G401 (cell line): ENCODE measurements at places on chromosomes 1 and 21. TPM values are rescaled to one million over a fixed set of nuclear protein-coding genes. Genes with fewer than 3 reads are reported as not detected.

The RIPPLY3 gene
- not detected in 2 replicates for total RNA-seq

The SHISAL2A gene
- not detected in 2 replicates for total RNA-seq

The PIK3R3 gene
- 14.3 and 15.8 TPM in 2 replicates for total RNA-seq

The GPR25 gene
- not detected in 2 replicates for total RNA-seq

The LENEP gene
- 0.74 TPM in 1 of 2 replicates, not detected in the other for total RNA-seq

The KRTAP10-4 gene
- not detected in 2 replicates for total RNA-seq

The DENND2C gene
- total RNA-seq: 0.49 and 5.0 TPM in 2 replicates

The SMCP gene
- total RNA-seq: not detected in 2 replicates

The FAAH gene
- 0.43 TPM in 1 of 2 replicates, not detected in the other for total RNA-seq

GRCh38 chr1:211472724-211473123 is 19.2 kb downstream of the RD3 start:
- no peak for DNase-seq

- no peak for DNase-seq
Measured at GRCh38 chr1:4585216-4585615, 69.2 kb upstream of the AJAP1 start.

- DNase-seq: no peak
Measured at GRCh38 chr1:78132948-78133322, 87.2 kb downstream of the GIPC2 start.

GRCh38 chr1:39317111-39317510 is 112.6 kb downstream of the MACF1 start:
- DNase-seq: no peak

- DNase-seq: peak; percentile 56
Measured at GRCh38 chr1:21939650-21940374, 2.7 kb upstream of the HSPG2 start.

DNA sequence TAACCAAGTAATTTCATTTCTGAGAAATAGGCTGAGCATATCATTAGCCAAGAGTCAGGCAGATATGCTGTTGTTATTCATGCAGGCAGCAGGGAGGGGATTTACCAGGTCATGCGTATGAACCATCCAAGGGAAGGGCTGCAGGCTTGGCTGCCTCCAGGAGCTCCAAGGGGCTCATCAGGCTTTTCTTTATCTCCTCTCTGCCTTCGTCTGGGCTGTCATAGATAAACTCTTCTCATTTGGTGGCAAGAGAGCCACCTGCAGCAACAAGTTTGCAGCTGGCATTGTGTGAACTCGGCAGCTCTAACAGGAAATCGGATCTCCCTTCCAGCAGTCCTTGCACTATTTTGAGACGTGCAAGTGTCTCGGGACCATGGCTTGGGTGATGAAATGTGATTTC is 7.5 kb downstream of the CCDC27 start:
- DNase-seq: no peak

DNA sequence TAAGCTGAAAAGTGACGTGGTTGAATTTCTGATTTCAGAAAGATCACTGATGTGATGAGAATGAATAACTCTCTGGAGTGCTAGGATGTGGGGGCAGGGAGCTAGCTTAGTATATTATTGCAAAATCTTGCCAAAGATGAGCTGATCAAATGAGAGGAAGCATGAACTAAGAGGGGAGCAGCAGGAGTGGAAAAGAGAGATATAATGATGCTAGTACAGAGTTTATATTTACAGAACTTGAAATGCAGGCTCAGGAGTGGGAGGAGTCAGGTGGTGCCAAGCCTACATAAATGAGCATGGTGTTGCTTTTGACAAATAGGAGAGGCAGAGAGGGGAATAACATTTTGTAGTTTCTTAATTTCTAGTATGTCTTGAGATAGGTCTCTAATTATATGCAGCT is 38.1 kb upstream of the NBL1 start:
- no peak for DNase-seq

GRCh38 chr1:98690576-98690975 is 29.1 kb downstream of the SNX7 start:
- DNase-seq: no peak

- no peak for DNase-seq
Measured at GRCh38 chr1:31111290-31111951, 45.9 kb upstream of the PUM1 start.

DNA sequence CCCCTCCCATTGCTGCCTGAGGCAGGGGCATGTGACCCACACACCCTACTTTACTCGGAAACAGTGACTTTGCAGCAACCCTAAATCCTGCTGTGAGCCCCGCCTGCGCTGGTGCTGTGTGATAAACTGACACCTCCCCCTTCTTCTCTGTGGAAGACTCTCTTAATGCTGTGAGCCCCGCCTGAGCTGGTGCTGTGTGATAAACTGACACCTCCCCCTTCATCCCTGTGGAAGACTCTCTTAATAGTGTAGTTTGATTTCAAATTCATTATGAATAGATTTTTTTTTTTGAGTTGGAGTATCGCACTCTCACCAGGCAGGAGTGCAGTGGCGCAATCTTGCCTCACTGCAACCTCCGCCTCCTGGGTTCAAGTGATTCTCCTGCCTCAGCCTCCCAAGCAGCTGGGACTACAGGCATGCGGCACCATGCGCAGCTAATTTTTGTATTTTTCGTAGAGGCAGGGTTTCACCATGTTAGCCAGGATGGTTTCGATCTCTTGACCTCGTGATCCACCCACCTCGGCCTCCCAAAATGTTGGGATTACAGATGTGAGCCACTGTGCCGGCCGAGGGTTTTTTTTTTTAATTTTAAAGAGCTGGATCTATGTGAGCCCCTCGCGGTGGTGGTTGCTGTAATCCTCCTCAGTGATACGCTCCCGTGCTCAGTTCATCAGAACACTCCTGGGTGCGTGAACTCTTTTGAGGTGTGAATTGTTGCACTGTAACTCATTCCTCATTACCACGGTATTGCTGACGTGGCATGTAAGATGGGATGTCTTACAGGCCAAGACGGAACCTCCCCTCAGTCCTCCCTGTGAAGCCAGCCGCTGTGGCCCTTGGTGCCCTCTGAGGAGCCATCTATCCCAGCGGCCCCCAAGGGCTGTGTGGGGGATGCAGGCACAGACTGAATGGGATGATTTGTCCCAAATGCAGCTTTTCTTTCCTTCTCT is 60.3 kb downstream of the GALNT2 start:
- no peak for DNase-seq

GRCh38 chr1:78091886-78092285 is 46.1 kb downstream of the GIPC2 start:
- DNase-seq: no peak

DNA sequence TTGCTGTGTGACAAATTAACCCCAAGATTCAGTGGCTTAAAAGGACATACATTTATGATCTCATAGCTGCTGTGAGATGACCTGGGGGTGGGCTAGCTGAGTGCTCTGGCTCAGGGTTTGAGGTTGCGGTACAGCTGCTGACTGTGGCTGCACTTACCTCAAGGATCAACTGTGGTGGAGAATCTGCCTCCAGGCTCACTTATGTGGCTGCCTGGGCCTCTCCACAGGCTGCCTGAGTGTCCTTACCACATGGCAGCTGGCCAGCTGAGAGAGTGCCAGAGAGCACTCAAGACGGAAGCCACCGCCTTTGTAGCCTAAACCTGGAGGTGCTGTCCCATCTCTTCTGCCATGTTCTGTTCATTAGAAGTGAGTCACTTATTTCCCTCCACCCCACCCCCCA is 5.7 kb downstream of the LRRC71 start:
- peak; percentile 18 for DNase-seq

DNA sequence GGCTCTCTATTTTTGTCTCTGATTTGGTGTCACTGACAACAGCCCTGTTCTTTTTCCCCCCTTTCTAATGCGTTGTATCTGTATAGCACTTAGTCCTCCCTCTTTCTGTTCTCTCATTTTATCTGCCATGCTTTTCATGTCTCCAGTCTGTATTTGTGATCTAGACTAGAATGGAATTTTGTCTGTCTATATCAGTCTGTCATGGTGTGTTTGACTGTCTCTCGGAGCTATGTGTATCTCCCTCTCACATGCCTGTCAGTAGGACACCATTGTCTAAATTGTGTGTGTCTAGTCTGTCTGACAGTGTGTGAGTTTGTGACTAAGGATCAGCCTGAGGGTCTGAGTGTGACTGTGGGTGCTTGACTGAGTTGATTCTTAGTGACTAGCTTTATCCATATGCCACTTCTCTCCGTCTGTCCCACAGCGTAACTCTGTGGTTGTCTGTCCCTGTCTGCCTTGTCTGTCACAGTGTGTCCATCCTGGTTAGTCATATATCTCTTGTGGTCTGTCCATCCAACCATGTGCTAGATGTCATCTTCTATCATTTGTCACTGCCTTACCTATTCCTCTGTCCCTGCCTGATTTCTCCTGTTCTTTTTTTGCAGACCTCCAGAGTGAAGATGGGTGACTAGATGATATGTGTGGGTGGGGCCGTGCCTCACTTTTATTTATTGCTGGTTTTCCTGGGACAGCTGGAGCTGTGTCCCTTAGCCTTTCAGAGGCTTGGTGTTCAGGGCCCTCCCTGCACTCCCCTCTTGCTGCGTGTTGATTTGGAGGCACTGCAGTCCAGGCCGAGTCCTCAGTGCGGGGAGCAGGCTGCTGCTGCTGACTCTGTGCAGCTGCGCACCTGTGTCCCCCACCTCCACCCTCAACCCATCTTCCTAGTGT is 1.4 kb upstream of the B4GALT2 start:
- no peak for DNase-seq

- peak; percentile 8 for DNase-seq
Measured at GRCh38 chr1:160954158-160955104, at the start of gene ITLN2. Gene ITLN2 (minus strand): TSS chr1:160954809. CDS start chr1:160954741, 68 bp downstream.

GRCh38 chr1:37734629-37735591 is 30.0 kb downstream of the EPHA10 start:
- DNase-seq: no peak

DNA sequence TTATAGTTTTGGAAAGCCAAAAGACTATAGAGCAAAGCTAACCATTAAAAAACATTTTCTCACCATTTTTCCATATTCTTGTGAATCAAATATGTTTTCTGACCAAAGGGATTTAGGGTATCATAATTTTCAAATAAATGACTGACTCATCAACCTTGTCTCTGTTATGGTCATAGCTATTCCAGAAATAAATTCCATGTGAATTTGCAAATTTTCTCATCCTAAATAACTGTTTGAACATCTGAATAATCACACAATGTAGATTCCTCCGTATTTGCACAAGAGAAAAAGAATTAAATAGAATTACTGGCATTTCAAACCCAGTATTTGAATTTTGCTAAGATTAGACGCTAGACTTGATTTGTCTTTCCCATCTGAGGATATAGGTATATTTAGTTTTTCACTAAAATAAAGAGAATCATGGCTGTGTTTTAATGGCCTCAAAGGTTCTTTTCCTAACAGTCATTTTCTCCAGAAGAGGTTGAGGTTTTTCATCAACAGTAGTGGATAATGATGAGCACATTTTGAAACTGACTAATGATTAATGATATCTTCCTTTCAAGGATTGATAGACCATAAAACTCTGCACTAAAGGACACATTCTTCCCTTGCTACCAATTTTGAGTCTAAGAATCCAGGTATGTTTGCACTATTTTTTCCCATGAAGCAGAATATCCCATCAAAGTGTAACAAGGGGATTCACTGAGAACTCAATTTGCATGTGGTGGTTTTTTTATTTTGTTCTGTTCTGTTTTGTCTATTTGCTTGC is 9.5 kb upstream of the DUSP23 start:
- DNase-seq: no peak

GRCh38 chr1:118154220-118154619 is 30.8 kb downstream of the SPAG17 start:
- DNase-seq: no peak

DNA sequence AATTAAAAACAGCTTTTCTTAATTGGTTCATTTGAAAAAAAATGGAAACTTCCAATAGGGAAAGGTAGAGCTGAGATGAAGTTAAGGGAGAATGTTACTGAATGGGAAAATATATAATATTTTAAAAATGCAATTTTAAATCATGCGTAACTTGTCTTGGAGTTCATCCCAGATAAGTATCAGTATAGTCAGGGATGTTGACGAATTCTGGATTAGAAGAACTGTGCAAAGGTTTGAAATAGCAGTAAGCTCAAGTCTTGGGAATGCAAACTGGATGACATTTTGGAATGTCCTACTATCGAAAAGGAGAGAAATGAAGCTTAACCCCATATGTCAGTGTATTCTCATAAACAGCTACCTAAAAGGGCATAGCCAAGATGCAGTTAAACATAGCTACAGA is 4.0 kb upstream of the ST6GALNAC3 start:
- no peak for DNase-seq

DNA sequence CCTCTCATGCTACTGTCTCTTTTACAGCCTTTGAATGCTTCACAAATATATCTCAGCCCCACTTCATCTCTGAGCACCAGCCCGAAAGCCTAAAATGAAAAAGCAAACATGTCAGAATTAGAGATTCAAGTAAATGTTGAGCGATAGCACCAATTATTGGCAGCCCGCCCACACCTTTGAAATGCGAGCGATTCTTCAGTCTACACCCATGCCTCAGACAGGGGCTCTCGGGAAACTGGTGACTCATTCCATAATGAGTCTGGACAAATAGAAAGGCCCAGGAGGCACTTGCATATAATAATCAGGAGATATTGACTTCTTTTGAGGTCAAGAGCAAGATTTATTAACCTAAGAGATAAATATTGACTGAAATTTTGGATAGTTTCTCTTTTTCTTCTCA is 487.3 kb upstream of the PTBP2 start:
- no peak for DNase-seq

GRCh38 chr1:179353546-179353945 is 12.2 kb upstream of the AXDND1 start:
- no peak for DNase-seq

DNA sequence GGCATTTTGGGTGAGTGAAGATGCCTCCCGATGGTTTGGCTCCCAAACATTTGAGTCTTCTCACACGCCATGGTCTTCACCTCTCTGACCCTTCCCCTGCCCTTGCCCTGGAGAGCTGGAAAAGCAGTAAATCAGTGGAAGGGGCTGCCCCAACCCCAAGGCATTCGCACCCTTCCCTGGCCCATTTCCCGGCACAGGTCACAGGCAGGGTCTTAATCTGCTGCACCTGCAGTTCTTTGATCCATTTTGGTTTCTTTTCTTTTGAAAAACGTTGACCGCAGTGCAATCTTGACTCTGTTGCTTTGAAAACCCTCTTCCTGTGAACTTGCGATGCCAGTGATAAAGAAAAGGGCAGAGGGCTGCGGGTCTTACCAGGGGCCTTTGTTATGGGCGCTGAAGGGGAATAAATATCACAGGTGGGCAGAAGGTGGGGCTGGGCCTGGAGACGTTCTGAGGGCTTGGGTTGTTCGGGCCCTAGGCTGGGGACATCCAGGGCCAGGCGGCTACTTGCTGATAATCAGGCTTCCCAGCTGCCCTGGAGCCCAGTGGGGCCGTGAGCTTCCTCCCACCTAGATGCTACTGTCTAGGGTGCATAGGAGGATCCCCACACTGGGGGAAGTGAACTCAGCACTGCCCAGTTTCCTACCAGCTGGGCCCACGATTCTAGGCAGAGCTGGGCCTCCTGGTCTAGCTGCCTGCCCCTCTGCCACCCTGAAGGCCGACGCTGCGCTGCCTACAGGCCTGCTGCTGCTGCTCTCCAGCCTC is 38.6 kb upstream of the EPS8L3 start:
- no peak for DNase-seq

DNA sequence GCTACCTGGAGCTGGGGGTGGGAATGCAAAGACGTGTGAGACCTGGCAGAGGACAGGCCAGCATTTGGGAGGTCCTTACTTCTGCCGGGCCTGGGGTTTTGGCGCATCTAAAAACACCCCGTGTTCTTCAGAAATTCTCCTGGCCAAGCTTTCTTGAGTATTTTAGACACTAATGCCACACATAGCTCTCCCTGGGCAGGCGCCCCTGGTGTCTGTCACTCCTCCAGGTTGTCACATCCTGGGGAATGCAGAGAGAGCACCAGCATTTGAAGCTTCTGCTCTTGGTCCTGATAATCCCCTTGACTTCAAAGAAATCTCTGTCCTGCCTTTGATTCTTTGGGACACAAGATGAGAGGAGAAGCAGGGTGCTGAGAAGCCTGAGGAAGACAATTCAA is 6.0 kb downstream of the CAPN9 start:
- DNase-seq: peak; percentile 46
